ENCODE measurements at places on chromosomes 2 and 18.

DNA sequence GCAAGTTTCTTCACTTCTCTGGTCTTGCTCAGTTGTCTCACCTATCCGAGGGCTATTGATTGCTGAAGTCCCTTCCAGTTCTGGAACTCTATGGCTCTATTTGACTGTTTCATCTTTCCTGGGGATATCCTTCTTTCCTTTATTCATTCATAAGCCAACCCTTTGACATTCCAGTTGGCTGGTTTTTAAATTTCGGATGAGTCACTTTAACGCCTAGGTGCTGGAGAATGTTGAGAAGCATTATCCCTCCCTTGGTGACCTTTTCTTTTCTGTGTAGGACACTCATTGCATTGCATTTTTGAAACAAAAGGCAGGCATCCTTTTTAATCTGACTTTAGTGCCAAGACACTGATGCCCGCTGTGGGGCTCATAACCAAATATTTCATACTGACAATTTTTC is 307.1 kb downstream of the TSN start:
- no peak for DNase-seq

DNA sequence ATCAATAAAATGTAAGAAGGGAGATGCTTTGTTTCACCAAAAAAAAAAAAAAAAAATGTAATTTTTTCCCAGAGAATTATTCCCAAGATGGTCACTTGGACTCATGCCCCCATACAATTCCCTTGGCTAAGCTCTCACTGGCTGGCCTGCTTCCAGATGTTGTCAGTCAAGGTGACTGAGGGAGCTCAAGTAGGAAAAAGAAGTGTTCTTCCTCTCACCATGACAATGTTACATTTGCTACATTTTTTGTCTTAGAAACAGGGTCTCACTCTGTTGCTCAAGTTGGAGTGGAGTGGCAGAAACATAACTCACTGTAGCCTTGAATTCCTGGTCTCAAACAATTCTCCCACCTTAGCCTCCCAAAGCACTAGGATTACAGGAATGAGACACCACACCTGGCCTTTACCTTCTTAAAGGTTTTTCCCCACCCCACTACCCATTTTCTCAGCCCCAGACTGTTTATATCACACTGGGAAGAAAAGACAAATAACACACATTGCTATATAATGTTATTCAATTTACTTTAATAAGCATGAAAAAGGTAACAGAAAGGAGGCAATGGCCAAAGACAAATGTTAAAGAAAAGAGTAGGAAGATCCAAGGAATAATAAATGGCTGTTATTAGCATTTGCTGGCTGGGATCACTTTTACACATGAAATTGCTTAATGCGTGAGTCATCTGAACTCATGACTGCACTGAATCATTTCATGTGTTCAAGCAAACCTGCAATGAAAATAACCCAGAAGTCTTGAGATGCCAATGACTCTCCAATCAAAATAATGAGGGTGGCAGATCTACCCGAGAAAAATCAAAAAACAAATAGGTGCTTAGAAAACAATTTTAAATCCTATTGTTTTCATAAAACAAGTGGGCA is 45.2 kb downstream of the ACVR1 start:
- no peak for DNase-seq

GRCh38 chr2:54516842-54517241 is 60.7 kb downstream of the SPTBN1 start:
- DNase-seq: no peak

GRCh38 chr2:172673056-172673683 is 62.5 kb upstream of the RAPGEF4 start:
- no peak for DNase-seq

DNA sequence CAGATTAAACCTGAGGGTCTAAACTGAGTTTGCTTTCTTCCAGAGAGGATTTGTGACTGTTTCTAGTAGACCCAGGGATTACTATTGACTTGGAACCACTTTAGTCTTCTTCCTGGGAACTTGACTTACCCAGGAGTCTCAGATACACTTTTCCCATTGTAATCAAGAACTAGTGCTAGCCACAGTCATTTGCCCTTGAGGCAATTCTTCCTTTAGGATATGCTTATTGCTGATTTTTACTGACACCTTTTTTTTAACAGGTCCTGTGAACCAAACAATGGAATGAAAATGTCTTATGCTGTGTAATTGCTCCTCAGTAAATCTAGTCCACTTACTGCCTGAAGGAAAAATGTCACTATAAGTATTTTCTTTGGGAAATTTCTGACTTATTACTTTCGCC is 78.3 kb downstream of the TAF4B start:
- no peak for DNase-seq

DNA sequence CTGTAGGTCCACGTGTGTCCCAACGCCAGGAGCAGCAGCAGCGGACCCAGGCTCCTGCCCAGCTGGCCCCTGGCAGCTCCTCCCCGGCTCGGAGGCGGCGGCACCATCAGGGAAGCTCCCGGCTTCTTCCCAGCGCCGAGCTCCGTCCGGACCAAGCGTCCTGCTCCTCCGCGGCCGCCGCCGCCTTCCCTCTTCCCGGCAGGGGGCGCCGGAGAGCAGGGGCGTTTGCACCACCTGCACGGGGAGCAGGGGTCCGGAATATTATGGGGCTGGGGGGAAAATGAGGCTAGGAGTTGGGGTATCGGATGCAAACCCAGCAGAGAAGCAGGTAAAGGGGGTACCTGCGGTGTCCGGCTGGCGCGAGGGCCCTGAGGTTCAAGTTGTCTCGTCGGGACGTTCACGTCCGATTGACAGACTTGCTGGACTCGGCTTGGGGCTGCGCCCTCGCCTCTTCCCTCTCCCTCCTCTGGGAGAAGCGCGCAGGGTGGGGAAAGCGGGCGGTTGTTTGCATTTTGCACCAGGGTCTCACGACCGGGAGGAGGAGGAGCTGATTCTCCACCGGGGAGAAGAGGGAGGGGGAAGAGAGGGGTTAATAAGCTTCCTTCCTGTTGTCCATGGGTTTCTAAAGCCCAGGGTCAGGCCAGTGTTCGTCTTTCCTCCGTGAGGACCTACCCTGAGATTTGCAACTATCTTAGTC is at the start of gene CCBE1:
Gene CCBE1 (minus strand): TSS at position 188 of the 697 bp plus-strand sequence.
- no peak for DNase-seq

DNA sequence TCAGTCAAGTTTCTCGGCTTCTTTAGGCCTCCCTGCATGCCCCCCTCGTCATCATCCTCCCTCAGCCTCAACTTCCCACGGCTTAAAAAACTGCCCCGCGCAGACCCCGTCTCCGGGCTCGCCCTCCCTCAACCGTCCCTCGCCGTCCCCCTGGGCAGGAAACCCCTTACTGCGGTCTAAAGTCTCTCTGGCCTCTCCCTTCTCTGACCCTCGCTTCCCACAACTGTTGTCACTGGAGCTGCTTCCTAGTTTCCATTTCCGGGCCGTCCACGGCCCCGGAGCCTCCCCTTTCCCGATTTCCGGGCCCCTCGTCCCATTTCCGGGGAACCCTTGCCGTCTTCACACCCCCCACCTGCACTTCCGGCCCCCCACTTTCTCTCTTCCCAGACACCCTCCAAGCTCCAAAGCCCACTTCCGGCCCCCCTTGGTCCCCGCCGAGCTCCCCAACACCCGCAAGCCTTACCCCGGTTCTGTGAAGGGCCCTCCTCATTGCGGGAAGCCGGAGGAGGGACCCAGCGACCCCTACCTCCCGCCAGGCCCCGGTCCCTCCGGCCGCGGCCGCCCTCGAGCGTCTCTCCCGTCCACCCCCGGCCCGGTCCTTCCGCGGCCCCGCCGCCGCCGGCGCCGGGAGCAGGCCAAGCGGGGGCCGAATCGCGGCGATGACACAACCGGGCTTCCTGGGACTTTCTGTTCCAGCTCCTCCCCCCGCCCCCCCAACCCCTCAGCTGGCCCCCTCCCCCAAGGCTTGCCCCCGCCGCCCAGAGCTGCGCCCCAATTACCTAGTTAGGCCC is 513 bp downstream of the TRIP12 start:
- DNase-seq: no peak

DNA sequence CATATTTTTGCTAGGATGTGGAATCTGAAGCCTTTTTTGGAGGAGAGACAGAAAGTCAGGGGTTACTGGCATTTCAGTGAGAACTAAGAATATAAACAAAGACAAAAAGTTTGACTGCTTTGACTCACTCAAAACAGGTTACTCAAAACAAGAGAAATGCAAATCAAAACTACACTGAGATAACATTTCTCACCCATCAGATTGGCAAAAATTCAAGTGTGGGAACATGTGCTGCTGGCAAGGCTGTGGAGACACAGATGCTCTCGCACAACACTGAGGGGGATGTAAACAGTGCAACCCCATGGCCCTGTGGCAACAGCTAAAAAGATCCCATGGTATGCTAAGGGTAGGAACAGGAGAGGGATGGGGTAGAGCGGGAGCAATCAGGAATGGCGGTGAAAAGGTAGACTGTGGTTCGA is 86.6 kb downstream of the DTNB start:
- no peak for DNase-seq

- no peak for DNase-seq
These were observed 197.9 kb downstream of the DSEL start for GRCh38 chr18:67318651-67319050.

GRCh38 chr2:208545403-208546042 is 138.9 kb downstream of the PTH2R start:
- DNase-seq: peak; percentile 88

GRCh38 chr2:11746807-11747459 is 501 bp downstream of the LPIN1 start:
- peak; percentile 46 for DNase-seq

GRCh38 chr2:202687276-202687675 is 52.5 kb downstream of the FAM117B start:
- DNase-seq: no peak

- no peak for DNase-seq
These were observed 12.8 kb upstream of the CCDC85A start for GRCh38 chr2:56170988-56171387.

- no peak for DNase-seq
These were observed 50.5 kb upstream of the FZD7 start for GRCh38 chr2:201983174-201983573.

- no peak for DNase-seq
These were observed 63.1 kb downstream of the CYP26B1 start for GRCh38 chr2:72084584-72084976.

DNA sequence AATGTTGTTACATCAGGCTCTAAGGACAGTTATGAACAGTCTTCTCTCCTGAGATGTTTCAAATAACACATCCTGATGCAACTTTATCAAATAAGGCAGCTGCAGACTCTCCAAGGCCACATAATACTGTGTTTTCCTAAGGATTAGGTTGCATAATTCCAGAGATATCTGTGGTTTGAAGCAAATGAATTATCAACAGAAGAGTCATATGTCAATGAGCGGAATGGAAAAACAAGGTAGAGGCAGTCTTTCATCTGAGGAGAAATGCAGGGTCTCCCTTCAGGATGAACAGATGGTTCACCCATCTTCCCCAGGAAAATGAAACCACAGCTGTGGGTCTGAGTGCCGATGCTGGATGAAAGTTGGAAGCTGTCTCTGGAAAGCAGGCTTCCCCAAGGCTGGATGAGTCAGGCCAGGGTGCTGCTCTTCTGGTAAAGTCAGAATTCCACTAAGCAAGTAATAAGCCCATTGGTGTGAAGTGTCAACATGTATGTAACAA is 22.2 kb downstream of the LYG1 start:
- DNase-seq: no peak

GRCh38 chr2:105652014-105652796 is 92.5 kb upstream of the NCK2 start:
- no peak for DNase-seq

- DNase-seq: no peak
These were observed 241.3 kb downstream of the AGPS start for GRCh38 chr2:177633910-177634294.

GRCh38 chr18:13448335-13448795 is 229.8 kb downstream of the LDLRAD4 start:
- DNase-seq: no peak

DNA sequence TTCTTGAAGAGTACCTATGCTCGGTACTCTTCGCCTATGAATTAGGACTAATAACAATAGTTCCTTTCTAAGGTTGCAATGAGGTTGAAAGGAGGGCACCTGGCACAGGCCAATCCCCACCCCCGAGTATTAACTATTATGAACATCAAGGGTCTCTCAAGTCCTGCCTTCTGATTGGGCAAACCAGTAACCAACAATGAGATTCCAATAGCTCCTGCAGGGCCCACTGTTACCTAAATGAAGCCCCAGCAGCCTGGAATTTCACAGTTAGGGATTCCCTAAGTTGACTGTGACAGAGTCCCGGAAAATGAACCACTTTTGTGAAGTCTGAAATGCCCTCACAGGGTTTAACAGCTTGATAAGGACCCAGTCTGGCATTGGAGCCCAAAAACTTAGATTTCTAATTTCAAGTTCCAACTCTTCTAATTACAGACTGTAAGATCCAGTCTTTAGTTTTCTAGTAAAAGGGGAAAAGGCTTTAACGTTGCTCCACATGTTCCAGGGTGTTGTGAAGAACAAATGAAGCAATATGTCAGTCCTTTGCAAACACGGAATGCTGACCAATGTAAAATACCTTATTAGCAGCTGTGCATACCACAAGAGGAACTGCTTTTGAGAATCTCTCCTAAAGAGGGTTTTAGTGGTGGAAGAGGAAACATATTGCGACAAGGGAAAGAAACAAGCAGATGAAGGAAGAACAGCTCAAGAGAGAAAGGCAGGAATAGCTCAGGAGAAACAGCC is 277.7 kb upstream of the MAP2 start:
- DNase-seq: no peak

- DNase-seq: no peak
These were observed 377.2 kb downstream of the LRATD1 start for GRCh38 chr2:15009681-15010080.

Data from SHP77 treated with DMSO at 0.1 percent for 48 hours (cell line).